Substantia nigra (tissue), 51 donors: ENCODE measurements at places on chromosomes 7 and 10.

DNA sequence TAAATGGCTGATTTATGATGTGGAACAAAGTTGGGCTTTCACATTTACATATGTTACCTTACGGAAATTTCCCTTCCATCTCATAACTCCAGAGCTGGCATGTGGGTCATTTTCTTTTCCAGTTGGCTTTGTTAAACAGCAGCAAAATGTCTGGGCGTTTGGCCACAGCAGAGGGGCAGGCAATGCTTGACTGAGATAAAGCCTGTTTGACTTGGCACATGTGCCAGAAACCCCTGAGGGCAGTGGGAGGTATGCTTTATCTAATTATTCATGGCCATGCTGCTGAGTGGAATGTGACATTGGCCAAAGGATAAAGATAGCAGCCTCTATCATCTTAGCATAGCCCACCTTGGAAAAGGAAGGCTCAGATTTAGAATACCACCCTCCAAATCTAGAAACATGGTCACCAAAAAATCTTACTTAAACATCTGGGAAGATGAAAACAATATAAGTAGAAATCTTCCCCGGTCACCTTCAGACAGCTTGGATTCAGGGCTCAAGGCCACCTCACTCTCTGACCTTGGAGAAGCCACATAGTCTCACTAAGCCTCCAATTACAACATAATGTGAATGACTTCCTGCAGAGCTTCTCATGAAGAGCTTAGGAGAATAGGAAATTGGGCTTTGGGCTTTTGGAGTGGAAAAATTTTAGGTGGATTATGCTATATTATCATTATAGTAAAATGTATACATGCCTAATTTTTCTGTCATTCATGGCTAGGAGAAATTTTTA is 101.5 kb downstream of the GRM3 start:
- DNase-seq = no peak

GRCh38 chr7:26714438-26714837 is 150.0 kb downstream of the SKAP2 start:
- no peak for DNase-seq

DNA sequence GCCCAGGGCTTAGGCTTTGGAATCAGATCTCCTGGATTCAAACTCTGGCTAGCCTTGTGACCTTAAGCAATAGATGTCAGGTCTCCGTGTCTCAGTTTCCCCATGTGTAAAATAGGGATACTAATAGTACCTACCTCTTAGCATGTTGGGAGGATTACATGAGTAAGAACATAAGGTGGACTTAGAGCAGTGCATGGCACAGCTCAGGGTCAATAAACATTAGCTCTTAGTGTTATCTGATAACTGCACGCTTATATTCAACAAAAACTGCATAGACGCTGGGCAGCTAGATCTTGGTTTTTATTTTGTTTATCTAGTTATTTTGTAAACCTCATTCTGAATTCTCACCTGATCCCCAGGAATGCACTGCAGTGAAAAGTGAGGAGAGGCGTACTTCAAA is 17.2 kb downstream of the TBXAS1 start:
- no peak for DNase-seq

GRCh38 chr10:71864911-71865361 is 13.9 kb upstream of the PSAP start:
- no peak for DNase-seq

DNA sequence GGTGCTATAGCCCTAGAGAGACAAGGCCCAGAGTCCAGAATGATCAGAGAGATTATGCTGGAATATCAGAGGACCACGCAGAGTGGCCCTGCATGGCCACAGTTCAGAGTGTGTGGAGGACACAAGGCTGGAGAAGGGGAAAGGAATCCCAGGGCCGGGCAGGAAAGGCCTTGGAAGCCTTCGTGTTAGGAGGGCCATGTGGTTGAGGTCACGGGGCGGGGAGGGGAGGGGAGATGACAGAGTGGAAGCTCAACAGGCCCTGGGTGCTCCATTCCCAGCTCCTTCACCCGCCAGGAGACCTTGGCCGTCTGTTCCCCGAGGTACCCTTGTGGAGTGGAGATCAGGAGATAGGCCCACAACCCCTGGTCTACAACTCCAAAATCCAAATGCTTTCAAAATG is 13.2 kb upstream of the EN2 start:
- no peak for DNase-seq

GRCh38 chr10:104339469-104340110 is 1.3 kb upstream of the ITPRIP start:
- no peak for DNase-seq
